ENCODE measurements at places on chromosomes 5 and 9.

DNA sequence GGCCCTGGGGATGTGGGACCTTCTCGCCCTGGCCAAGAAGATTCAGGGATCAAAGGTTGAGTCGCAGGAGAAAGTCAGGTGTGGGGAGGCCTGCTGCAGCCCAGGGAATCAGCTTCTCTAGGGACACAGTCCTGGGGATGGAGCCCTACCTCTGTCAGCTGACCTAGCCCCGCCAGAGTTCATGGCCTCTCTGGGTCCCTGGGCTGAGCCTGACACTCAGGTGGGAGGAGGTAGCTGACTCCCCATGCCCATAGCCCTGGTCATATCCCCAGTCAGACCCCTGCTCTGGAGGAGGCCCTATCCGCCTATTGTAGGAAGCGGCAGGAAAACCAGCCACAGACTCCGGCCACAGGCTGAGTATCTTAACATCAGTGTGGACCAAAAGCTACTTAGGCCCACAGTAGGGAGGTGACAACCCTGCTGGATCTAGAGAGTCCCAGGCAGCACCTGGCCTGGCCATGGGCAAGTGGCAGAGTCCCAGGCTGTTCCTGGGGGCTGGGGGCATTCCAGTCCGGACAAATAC lies 15.0 kb upstream of the MRNIP start:
- no peak for DNase-seq

GRCh38 chr9:94178927-94179326 lies 80.2 kb upstream of the ZNF169 start:
- no peak for DNase-seq

DNA sequence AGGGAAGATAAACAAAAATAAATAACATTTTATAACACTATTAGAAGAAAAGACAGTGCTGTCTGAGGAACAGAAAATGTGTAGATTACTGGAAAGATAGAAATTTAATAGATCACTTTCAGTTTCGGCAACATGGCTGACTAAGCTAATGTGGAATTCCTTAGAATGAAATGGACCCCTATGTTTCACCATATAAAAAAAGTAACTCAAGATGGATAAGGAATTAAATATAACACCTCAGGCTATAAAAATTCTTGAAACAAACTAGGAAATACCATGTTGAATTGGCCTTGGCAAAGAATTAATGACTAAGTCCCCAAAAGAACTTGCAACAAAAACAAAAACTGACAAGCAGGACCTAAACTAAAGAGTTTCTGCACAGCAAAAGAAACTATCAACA lies 558.3 kb downstream of the CHSY3 start:
- DNase-seq: no peak

- DNase-seq: no peak
Measured at GRCh38 chr5:107092695-107093094, 578.0 kb downstream of the EFNA5 start.

DNA sequence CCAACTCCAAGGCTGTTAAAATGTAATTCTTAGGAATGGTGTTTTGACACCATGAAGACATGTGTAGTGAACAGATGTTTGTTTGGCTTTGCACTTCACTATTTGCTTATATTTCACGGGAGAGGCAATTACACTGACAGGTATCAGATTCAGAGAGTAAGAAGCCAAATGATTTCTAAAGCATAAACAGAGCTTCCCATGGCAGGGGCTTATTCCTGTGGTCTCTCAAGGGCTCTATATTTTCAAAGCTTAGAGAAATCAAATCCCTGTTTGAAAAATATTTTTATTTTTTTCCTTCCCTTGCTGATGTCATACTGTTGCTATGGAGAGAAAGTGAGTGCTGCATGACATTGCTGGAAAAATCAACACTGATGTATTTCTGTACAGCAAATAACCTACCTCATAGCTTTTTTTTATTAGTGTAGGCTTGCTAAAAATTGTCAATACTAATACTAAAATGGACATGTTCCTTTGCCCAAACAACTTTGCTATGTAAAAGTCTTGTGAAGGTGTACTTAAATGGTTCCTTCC lies 161.4 kb downstream of the GIN1 start:
- no peak for DNase-seq

DNA sequence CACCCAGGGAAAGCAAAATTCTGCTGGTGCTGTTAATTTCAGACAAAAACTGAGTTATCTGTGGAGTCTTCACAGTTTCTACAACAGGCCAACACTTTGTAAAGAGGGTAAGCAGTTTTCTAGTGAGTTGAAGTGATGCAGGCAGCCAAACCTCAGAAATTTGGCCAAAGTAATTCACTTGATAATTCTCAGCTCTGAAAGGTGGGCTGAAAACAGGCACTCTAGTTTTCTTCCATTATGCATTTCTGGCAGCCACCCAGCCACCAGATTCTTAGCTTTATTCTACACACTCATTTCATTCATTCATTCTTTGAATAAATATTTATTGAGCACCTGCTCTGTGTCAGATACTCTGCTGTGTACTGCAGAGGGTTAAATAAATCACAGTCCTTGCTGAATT lies 184.2 kb downstream of the RAB3C start:
- no peak for DNase-seq

DNA sequence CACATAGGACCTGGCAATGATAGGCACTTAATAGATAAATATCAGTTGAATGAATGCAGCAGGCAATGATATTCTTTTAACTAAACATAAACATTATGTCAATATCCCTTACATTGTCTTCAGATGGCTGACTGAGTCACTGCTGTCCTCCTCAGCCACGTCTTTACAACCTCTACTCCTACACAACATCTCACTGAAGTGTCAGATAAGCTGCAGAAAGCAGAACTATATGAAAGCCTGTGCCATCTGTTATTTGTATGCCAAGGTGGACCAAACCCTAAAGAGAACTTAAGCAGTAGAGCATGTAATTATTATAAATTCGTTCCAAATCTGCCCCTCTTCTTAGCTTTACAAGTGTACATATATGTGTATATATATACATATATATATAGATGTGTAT lies 271.2 kb downstream of the RASEF start:
- DNase-seq: no peak

DNA sequence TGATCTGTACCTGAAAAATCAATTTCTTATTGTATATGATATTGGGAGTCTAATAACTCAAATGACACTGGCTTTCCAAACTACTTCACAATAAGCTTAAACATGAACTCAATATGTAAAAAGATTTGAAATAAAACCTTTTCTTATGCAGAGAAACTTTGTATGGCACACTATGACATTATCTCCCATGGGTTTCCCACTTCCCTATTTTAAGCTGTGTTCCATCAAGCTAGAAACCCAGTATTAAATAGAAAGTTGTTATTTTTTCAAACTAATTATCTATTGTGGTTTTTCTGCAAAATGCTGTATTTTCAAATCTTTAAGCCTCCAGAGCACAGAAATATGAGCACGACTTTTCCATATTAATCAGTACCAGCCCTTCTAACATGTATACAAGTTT lies 174.7 kb downstream of the NFIB start:
- DNase-seq: no peak

DNA sequence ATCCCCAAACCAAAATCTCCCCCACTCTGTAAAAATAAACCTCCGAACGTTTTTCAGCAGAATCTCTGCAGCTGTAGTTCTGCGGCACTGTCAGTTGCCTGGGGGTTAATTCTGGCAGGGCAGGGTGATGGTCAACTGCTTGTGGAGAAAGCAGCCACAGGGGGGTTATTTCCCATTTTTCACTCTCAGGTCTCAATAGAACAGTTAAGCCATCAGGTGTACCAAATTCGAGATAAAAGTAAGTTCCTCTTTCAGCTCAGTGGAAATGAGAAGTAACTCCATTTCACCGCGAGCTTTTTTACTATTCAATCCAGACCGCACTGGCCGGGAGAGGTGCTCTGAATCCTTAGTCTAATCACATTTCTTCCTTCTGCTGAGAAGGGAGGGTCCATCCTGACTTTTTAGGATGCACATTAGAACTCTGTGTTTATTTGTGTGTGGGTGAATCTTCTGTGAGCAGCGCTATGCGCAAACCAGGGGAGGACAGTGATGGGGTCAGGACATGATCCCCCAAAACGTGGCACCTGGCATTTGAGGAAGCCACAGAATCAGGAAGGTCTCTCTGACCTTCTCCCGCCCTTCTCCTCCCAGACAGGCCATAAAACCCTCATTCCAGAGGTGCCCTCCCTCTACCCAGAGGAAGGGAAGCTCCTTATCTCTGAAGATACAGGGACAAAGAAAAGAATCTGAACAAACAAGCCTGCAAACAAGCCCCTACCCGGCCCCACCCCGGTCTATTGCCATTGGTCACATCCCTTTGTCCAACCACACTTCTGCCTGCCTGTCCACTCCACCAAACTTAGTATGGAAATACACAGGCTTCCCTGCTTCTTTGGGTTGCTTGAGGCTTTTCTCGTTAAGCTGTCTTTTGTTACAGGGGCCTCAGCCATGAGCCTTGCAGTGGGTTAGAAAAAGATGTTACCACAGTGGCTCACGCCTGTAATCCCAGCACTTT lies 229.0 kb downstream of the ROR2 start:
- no peak for DNase-seq
